IPS DF 6.9 (cell line): ENCODE measurements at places on chromosomes 6 and 20.

DNA sequence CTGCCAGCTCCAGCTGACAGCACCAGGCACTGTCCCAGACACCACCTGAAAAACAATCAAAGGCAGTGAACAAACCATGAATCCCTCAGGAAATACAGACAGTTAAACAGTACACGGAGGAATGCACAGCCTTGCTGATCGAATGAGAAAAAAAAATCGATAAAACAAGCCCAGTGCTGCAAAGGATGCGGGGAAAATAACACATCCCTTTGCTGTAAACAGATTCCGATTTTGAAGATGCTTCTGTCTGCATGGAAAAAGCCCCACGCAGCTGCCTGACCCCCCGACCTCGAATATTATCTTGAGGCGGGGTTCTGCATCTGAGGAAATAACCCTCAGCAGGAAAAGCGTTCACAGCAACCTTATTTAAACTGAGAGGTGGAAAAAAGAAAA lies 43.9 kb downstream of the RBM38 start:
- DNase-seq, result no peak

GRCh38 chr6:45685076-45685475 lies 307.3 kb upstream of the SUPT3H start:
- no peak for DNase-seq

DNA sequence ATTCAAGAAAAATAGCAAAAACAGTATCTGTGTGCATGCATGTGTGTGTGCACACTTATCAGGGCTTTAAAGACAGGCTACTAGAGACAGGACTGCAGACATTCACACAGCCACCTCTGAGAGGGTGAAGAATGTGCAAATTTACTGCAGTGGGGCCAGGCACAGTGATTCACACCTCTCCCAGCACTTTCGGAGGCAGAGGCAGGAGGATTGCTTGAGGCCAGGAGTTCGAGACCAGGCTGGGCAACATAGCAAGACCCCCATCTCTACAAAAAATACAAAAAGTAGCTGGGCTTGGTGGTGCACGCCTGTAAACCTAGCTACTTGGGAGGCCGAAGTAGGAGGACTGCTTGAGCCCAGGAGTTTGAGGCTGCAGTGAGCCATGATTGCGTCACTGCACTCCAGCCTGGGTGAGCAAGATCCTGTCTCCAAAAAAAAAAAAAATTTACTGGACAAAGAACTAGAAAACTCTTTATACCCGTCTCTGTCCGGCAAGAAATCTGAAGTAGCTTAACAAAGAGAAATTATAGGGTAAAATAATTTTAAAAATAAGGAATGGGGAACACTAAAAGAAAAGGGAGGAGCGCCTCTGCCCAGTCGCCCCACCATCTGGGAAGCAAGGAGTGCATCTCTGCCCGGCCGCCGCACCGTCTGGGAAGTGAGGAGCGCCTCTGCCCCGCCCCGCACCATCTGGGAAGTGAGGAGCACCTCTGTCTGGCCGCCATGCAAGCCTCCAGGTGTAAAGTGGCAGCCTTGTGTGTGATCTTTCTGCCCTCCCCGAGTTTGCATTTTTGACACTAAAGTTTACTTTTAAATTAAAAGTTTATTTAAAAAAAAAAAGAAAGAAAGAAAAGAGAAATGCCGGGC lies 105.1 kb downstream of the ZMYND8 start:
- no peak for DNase-seq

DNA sequence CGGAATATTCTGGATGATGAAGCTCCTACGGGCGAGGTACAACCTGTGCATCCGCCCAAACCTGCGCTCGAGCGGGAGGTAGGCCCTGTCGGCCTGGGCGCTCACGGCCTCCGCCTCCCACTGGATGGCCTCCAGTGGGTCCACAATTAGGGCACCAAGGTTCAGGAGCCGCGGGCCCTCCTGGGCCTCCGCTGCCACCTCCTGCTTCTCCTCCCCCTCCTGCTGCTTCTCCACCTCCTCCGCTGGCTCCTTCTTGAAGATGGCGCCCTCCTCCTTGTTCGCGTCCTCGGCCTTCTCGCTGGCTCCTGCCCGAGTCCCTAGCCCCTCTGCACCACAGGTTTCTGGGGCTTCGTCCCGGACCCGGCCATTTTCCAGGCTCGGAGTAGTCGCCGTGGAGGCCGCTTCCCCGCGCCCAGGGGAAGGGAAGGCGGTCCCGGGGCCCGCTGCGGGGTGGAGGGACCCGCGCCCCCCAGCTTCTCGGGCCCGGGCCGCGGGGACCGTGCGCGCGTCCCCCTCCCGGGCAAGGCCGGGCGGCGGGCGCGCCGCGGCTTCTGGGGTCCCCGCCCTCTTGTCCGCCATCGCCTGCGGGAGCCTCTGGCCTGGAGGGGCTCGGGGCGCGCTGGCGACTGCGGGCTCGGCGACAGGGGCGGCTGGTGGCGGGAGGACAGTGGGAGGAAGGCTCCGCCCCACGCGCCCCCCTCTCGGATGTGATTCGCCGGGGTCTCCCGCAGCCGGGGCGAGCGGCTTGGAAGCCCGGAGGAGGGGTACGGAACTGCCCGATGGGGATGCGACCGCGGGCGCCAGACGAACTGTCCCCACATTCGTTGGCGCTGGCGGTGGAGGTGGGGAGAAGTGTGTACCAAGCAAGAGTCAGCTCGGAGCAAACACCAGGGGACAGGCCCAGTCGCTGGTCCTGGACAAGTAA lies 17.6 kb downstream of the PLAGL2 start:
- no peak for DNase-seq

DNA sequence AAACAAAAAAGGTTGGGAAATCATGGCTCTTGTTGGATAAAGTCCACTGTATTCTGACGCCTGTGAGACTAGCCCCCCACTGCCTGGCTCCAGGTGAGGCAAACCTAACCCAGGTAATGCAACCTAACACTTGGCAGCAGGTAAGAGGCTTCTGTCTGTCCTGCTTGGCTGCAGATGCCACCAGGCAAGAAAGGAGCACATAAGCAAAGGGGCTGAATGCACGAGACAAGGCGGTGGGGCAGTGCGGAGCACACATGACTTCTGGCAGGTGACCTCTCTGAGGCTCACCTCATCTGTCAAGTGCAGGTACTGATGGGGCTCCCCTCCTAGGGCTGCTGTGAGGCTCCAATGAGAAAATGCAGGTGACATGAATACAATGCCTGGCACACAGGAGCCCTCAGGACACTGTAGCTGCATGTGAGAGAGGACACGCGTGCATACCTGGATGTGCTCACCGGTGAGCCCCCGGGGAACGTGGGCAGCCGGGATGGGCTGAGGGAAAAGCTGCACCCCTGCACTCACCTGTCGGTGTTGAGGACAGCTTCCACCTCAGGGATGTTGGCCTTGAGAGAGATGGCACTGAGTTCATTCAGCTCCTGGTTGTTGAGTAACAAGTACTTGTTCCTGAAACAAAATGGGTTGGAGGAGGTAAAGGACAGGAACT lies 54.1 kb downstream of the MYH7B start:
- no peak for DNase-seq

DNA sequence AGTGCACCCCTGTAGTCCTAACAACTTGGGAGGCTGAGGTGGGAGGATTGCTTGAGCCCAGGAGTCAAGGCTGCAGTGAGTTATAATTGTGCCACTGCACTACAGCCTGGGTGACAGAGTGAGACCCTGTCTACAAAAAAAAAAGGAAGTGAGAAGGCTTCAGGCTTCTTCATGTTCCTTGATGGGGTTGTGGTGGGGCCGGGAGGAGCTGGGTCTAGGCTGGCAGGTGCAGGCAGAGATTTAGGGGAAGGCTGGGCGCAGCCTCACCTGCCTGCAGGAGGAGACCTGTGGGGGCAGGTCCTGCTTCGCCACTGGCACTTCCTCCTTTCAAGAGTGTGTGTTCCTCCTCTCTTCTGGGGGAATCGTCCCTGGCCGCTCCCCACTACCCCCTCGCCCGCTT lies 63.9 kb downstream of the CHMP4B start:
- no peak for DNase-seq

- DNase-seq, result no peak
Measured at GRCh38 chr6:69880601-69881000, 14.2 kb downstream of the COL19A1 start.

- no peak for DNase-seq
Measured at GRCh38 chr6:27502508-27503435, 29.9 kb upstream of the ZNF184 start.

DNA sequence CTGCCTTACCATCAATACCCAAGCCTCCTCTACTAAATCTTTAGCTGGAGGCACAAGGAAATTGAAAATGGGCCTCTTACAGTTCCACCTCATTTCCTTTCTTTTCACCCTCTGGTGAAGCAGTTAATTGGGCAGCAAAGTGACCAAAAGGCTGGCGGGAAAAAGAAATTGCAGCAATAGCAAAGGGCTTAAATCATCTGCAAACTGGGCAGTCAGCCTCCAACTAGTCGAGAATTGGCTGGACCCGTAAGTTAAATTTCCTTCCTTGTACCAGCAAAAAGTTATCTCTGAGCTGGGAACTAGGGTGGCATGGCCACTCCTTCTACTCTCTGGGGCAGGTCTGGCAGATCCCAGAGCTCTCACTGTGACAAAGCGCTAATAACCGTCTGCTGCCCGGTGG lies 33.5 kb downstream of the GHRH start:
- DNase-seq, result no peak

DNA sequence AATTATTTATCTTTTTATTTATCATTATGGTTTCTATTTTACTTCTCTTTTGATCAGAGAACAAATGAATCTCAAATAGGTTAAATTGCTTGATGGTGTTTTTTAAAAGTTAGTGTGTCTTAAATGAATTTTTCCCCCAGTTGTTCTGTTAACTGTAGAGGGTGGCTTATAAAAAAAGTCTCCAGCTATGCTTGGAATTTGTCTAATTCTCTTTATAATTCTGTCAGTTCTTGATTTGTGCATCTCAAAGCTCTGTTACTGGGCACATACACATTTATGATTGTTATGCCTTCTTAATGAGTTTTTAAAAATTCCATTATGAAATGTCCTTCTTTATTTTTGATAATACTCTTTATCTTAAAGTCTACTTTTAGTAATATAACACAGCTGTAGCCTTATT lies 58.0 kb downstream of the LIN28B start:
- no peak for DNase-seq

- no peak for DNase-seq
Measured at GRCh38 chr6:30238178-30238795, 25.1 kb upstream of the TRIM26 start.

DNA sequence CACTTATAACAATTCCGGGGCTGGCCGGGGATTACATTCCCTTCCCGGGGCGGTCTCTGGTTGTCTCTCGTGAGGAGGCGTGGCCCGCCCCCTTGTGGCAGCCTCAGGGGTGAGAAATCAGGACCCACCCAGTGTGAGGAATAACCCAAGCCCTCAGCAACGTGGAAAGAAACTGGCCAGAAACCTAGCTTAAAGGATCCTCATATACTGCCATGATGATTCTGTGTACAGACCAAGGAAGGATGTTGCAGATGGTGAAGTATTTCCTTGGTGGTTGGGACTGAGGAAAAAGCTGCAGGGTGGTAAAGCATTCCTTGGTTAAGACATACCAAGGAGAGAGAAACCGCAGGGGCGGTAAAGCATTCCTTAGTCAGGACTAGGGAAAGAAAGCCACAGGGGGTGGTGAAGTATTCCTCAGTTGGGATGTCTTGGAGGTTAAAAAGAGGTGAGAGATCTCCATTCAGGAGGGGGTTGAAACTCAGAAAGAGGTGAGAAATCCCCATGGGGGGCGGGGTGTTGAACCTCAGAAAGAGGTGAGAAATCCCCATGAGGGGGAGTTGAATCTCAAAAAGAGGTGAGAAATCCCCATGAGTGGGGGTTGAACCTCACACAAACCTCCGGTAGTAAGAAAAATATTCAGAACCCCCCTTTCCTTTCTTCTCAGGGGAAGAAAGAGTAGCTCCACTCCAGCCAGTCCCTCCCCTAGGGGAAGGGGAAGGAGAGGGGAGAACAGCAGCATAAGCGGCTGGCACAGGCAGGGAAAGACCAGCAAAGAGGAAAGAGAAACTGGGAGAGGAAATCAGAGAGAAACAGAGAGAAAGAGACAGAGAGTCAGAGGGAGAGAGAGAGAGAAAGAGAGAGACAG lies 238.1 kb downstream of the RNGTT start:
- peak; percentile 55 for DNase-seq

DNA sequence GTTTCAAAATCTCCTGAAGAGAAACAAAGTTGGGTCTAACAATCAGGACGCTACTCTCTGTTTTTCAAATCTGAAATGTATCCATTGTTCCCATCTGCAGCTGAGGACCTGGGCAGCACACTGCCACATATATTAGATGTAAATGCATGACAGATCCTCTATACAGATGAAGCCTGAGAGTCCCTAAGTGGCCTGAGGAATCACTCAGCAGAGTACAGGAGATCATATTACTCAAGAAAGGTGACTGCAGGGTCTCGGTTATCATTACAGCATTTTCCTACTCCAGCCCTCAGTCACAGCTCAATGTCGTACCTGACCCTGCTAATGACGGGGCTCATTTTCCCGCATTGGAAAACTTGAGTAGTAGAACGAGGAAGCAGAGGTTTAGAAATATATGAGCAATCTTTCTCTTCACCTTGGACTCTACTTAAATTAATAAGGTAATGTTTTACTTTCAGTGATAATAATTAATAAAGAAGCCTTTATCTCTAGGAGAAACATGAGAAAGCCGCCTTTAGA lies 256.2 kb upstream of the IRAK1BP1 start:
- DNase-seq, result no peak

DNA sequence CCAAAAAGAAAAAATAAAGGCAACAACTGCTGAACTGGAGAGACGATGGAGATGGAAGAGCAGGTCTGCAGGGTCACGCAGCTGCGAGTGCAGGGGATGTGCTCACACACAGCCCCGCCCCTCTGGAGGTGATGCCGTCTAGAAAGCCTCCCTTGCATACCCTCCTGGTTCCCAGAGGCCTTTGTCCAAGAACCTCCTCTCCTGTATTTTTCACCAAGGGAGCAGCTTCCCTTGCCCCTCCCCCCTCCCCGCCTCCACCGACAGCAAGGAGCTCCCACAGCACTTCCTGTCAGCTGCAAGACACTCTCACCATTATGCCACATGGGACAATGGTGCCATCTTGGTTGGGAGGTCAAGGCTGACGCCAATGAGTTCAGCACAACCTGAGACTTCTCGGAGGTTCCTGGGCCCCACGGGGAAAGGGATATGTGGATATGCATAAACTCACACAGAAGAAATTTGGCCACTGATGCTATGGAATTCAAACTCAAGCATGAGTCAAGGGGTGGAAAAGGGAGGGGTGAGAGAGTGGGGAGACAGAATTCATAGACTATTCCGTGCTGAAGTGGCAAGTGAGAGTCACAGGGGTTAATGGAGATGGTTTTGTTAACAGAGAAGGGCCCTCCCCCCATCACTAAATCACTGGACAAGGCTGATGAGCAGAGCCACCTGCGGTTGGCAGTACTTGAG lies 132.9 kb downstream of the SCML4 start:
- no peak for DNase-seq

GRCh38 chr6:122736616-122737015 lies 42.9 kb upstream of the FABP7 start:
- no peak for DNase-seq
